Caki2 (cell line): ENCODE measurements at places on chromosomes 12 and 14. TPM values are rescaled to one million over a fixed set of nuclear protein-coding genes. Genes with fewer than 3 reads are reported as not detected.

GLIPR1L2 gene
- total RNA-seq: not detected in 2 replicates

NPFF gene
- total RNA-seq: not detected in 2 replicates

- DNase-seq: no peak
These were observed 279.1 kb downstream of the BTG1 start for GRCh38 chr12:91866566-91866965.

DNA sequence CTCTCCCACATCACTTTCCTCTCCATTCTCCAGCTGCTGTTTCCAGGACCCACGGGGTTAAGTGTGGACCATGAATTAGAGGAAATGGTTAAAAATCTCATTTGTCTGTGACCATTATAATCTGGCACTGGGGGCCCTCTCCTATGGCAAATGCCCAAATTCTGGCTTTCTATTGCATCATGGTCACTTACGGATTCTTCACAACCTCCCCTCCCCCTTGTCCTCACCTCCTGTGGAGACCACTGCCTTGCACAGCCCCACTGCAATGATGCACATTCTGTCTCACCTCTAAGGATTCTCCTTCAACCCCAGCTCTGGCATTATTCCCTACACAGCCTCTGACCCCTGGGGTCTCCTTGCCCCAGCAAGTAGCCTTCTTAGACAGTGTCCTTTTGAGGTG, 18.9 kb downstream of the BCAT1 start:
- no peak for DNase-seq

DNA sequence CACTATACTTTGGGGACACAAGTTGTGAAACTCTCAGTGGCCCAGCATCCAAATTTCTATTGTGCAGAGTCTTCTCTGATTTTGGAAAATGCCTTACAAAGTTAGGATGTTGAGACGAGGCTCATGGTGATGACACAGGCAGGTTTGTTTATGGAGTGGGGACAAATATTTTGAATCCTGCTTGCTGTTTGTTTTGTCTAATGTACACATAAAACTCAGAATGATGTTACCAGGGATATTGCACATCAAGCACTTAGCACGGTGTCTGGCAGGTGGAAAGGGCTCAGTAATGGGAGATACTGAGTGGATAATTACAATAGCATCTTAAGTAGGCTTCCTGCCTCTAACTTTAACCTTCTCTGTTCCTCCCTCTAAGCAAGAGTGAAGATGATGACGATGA, 628.9 kb upstream of the TBX3 start:
- DNase-seq: no peak

DNA sequence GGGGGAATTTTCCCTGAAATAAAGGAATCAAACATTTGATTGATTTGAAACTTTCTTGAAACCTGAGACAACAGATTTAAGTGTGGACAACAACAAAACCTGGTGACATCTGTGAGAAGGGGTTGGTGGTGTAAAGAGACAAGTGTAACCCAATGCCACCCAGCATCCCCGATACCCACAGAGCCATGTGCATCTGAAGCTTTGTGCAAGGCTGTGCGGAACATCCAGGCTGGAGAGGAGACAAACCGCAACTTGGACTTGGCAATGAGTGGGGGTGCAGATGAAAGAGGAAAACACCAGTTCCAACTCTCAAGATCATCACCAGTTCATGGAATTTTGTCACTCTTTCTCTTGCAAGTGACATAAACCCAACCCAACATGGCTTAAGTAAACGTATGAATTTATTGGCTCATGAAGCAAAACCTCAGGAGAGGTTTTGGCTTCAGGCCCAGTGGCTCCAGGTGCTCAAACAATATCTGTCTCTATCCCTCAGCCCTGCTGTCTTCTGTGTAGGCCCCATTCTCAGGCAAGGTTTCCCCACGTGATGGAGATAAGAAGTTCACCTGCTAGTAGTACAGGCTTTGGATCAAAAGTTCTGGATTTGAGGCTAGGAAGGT, 55.2 kb upstream of the NTF3 start:
- DNase-seq: no peak

DNA sequence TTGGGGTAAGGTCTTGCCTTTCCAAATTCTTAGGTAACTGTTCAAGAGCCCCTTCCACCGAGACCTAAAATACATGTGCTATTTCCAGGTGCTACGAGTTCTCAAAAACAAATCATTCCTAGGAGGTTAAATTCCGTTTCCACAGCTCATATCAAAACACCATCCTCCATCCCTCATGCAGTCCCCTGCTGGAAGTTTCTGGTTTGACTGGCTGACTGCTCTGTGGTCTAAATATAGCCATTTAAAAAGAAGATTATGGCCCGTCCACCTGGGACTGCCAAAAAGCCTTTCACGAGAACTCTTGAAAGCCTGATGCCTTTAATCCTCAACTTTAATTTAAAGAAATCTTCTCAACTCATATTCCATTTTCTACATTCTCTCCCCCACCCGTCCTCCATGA, 201.5 kb upstream of the MYL2 start:
- DNase-seq: no peak

DNA sequence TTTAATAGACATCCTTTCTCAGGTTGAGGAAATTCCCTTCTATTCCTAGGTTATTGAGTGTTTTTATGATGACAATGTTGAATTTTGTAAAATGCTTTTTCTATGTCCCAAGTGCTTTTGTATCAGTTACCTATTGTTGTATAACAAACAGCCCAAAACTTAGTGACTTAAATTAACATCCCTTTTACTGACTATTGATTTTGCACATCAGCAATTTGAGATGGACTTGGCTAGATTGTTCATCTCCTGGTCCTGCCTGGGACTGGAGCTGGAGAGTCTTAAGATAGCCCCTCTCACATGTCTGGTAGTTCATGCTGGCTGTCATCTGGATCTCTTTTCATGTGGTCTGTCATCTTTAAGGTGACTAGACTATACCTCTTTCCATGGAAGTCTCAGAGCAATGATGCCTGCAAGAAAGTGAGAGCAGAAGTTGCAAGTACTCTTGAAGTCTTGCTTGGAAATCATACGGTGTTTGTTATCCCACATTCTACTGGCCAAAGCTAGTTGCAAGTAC, 132.6 kb downstream of the RPAP3 start:
- no peak for DNase-seq

- no peak for DNase-seq
These were observed 228.6 kb upstream of the RTL1 start for GRCh38 chr14:101132051-101132571.

DNA sequence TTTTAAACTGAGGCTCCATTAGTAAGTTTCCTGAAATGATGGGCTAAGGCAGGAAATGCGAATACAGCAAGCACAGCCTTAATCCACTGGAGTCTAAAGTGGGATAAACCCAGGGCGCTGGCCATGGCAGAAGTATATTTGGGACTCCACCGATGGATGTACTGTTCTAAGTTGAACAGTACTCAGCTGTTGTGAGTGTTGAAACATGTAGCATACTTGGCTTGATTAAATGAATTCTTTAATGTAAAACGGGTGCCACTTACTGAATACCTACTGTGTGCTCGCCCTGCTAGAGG, 996 bp downstream of the SSPN start:
- no peak for DNase-seq
